Stimulated activated CD4-positive, alpha-beta T cell treated with anti-CD3 and anti-CD28 coated beads, Interleukin-4, amount 100 ng/mL, for 1 hour (primary cell): ENCODE measurements at places on chromosomes 2 and 18.

GRCh38 chr2:164243315-164243714 is 378.0 kb downstream of the GRB14 start:
- no peak for DNase-seq

- no peak for DNase-seq
Measured at GRCh38 chr2:194491409-194492115, 1165.5 kb upstream of the SLC39A10 start.

- DNase-seq = peak; percentile 65
Measured at GRCh38 chr18:47772374-47773248, 157.8 kb downstream of the SMAD2 start.

DNA sequence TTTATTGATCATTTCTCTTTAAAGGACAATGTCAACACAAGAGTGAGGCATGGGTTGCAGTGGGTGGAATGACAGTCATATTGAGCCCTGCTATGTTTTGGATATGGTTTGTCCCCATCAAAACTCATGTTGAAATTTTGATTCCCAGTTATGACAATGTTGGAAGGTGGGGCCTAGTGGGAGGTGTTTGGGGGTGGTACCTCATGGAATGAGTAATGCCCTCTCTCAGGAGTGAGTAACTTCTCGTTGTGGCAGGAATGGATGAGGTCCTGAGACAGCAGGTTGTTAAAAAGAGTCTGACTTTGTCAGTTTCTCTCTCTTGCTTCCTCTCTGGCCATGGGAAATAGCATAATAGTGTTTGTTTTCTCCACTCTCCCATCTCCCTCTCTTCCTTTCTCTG is 345.3 kb downstream of the DCC start:
- no peak for DNase-seq

GRCh38 chr2:127527001-127527804 is 914 bp upstream of the IWS1 start:
- DNase-seq = no peak

DNA sequence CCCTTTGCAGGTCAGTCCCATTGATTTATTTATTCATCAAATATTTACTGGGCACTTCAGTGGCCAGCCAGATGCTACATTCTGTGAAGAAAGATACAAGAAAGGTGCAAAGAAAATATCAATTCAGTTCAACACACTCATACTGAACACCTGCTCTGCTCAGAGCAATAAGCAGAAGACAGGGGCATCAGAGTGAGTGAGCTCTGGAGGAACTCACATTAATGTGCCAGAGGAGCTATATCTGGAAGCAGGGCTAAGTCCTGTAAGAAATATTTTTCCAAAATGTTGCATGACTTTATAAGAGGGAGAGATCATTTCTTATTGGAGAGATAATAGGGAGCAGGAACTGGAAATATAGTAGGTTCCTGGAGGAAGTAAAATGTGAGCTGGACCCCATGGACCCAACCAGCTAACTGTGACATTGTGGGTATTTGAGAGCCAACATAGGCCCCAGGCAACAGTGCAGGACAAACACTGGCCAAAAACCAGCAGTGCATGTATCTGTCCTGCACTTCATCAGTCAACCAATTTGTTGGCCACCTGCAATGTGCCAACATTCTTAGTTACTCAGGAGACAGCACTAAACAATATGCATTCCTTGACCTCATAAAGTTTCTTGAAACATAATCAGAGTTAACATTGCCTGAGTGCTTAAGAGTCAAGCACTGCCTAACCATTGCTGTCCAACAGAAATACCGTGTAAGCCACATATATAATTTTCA is 102.7 kb upstream of the PTPRM start:
- DNase-seq = no peak

DNA sequence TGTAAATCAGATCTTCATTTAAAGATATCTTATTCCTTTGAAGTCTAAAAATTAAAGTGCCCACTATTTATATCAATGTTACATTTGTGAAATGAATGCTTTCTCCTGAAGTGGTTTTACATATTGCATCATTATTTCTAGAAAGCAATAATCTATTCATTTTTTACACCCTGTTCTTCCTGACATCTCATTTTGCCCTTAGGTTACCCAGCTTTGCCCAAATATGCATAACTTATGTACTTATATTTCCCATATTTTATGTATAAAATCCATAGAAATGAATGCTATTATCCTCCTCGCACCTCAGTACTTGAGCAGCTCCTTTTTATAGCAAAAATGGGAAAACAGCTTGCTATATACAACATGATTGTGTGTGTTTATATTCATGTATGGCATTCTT is 396.5 kb upstream of the DSEL start:
- DNase-seq = no peak

DNA sequence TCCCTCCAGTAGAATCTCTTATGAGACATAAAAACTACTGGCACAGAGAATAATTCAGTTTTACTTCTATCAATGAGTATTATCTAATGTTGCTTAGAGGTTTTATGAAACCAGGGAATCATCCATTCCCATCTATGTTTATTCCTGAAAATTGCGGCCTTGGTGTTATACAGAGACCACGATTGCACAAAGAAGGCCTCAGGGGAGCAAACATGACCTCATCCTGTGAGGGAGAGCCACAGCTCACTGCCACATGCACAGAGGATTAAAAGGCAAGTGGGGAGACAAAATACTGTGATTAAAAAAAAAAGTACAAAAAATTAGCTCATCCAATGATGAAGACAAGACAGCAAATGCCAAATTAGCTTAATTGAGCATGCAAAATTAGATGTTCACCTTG is 111.8 kb upstream of the SLC35G4 start:
- DNase-seq = no peak

GRCh38 chr2:160660741-160661140 is 167.1 kb upstream of the RBMS1 start:
- no peak for DNase-seq

DNA sequence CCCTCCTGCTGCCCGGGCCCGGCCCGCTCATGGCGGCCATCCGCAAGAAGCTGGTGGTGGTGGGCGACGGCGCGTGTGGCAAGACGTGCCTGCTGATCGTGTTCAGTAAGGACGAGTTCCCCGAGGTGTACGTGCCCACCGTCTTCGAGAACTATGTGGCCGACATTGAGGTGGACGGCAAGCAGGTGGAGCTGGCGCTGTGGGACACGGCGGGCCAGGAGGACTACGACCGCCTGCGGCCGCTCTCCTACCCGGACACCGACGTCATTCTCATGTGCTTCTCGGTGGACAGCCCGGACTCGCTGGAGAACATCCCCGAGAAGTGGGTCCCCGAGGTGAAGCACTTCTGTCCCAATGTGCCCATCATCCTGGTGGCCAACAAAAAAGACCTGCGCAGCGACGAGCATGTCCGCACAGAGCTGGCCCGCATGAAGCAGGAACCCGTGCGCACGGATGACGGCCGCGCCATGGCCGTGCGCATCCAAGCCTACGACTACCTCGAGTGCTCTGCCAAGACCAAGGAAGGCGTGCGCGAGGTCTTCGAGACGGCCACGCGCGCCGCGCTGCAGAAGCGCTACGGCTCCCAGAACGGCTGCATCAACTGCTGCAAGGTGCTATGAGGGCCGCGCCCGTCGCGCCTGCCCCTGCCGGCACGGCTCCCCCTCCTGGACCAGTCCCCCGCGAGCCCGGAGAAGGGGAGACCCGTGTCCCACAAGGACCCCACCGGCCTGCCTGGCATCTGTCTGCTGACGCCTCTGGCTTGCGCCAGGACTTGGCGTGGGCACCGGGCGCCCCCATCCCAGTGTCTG is 767 bp downstream of the RHOB start:
- DNase-seq = peak; percentile 22

GRCh38 chr2:208407667-208408066 is 1.1 kb downstream of the PTH2R start:
- DNase-seq = no peak

GRCh38 chr18:78804206-78805030 is 175.2 kb upstream of the SALL3 start:
- DNase-seq = no peak

DNA sequence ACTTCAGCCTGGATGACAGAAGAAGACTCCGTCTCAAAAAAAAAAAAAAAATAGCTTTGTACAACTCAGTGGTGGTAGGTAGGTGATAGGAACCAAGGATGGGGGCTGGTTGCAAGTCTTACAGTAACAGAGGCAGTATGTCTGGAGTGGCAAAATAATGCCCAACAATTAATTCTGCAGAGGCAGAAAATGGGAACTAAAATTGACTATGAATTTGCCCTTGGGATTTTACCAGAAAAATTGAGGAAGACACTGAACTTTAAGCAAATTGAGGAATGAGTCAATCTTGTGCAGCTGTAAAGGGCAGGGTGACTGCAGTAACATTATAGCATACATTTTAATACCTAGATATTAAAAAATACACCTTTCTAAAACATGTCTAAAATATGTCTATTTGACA is 292.1 kb upstream of the FBXO11 start:
- no peak for DNase-seq

DNA sequence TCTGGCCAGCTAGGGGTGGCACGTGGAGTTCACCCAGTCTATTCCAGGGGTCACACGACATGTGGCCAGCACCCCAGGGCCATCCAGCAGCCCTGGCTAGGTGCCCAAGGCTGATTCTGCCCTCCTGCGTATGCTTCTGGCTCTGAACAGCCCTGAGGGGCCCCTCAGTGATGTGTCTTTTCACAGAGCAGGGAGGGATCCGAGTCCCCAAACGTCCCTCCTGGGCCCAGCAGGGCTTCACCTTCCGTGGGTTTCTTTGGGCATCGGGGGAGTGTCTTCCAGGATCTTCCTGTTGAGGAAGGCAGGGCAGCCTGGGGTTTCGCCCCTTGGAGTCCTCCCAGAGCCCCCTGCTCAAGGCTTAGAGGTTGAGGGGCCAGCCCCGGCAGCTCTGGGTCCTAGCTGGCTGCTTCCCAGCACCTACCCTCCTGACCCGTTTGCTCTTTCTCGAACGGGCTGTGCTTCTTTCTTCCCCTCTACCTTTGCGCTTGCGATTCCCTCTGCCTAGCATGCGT is 165.9 kb downstream of the DYSF start:
- no peak for DNase-seq

- DNase-seq = no peak
Measured at GRCh38 chr2:157107460-157107859, 150.0 kb upstream of the GALNT5 start.

DNA sequence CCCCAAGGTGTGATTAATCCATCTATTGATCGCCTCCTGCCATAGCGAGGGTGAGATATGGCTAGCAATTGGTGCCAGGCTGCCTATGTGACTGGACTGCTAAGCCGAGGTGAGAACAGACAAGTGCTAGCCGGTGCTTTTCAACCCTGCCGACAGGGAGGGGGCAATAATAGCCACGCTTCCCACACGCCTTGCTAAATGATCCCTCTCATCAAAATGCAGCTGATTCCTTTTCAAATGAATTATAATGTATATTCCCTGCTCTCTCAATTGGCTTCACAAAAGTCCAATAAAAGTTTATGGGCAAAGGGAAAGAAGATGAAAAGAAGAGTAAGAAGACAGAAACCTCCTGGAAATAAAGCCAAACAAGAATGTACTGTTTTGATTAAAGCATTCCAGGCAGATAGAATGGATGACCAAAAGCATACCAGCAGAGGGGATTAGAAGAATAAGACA is 235.6 kb downstream of the ICOS start:
- DNase-seq = no peak

DNA sequence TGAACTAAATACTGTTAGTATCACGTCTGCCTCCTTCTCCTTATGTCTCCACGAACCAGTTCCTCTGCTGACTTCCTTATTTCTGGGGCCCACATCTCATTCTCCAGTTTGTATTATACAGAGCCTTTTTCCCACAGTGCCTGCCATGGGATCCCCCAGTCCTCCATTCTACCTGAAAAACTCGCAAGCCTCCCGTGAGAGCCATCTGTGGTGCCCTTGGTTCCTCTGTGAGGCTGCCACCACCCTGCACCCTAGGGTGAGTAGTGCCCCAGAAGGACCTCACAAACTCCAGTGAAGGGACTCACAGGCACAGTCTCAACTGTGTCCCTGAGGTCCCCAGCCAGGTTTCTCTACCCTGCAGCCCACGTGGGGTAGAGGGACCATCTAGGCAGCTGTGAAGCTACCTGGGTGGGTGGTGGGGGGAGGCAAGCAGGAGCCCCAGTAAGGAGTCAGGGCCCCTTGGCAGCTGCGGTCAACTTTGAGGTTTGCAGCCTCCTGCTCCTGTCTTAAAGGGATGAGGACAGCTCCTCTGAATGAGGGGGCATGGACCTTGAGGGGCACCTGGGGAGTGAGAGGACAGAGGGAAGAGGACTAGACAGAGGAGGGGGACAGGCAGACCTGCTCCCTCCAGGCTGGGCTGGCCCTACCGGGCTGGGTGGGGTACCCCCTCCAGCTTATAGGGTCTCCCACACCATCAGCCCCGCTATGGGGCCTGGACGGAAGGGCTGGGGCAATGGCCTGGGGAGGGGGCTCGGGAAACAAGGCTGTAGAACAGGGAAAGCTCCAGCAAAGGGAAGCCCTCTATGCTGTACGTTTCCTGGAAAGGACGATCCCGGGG is 1.0 kb downstream of the PSTPIP2 start:
- DNase-seq = peak; percentile 17

GRCh38 chr2:60549928-60550177 is 3.6 kb downstream of the BCL11A start:
- DNase-seq = no peak

GRCh38 chr18:46675112-46675511 is 18.1 kb upstream of the LOXHD1 start:
- DNase-seq = no peak

DNA sequence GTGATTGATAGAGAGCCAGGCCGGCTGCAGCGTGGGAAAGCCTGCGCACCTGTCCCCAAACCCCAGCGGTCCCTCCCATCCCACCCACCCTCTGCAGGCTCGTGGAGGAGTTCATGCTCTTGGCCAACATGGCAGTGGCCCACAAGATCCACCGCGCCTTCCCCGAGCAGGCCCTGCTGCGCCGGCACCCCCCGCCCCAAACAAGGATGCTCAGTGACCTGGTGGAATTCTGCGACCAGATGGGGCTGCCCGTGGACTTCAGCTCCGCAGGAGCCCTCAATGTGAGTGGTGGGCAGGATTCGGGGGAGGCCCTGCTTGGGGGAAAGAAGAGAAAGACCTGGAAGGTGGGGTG is 48.9 kb upstream of the ALPP start:
- no peak for DNase-seq

GRCh38 chr2:45885171-45885621 is 233.7 kb downstream of the PRKCE start:
- no peak for DNase-seq

DNA sequence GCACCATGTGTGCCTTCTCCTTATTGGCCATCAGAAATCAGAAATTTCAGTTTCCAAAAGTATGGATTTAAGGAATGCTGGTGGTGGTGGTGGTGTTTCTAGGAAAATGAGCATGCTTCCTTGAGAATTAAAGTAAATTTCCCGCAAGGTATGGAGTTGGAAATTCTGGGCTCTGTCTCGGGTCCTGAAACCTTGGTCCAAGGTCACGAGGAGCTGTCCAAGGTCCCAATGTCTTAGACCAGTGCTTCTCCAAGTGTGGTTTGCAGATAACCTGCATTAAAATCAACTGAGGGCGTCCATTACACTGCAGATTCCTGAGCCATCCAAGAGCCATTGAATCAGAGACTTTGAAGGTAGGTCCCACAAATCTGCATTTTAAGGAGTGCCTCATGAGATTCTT is 210.9 kb upstream of the PKDCC start:
- DNase-seq = no peak

GRCh38 chr2:105417857-105418436 is 19.1 kb upstream of the FHL2 start:
- DNase-seq = no peak

GRCh38 chr2:11250400-11251196 is 93.8 kb downstream of the ROCK2 start:
- DNase-seq = no peak
